ENCODE measurements at places on chromosomes 16 and 17.

GRCh38 chr16:1791256-1791942 is 2.1 kb downstream of the IGFALS start:
- DNase-seq = no peak

DNA sequence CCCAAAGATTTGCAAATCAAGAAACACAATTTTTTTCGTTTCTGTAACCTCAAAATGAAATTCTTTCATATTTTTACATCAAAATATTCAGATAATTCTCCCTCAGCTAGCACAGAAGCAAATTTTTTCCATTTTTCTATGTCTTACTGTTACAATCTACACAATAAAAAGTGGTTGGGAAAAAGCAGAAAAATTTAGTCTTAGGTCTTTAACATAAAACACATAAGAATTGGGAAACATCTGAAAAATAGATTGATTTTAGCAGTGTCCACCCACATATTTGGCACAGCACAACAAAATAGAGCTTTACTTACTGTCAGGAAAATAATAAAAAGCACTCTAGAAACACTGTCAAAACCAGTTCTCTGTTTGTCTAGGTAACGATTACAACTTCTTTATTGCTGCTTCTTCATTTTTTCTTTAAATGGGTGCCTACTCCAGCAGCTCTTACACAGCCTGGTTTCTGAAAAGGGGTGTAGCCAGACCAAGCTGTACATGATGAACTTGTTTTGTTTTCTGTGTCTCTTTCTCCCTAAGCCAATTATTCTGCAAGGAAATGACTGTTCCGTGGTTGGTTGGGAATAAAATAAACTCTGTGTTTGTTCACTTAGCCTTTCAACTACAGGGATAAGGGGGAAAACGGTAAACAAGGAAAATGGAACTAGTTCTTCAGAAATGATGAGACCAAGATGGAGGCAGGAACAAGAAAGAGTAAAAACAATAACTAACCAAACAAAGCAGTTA is at the start of gene ABCA6:
Gene ABCA6, minus strand, starts transcription at position 465 of the 744 bp plus-strand sequence. CDS start 1,192 bp downstream, outside the sequence.
- no peak for DNase-seq

- no peak for DNase-seq
Measured at GRCh38 chr17:79843474-79843815, 4.2 kb upstream of the CBX4 start.

GRCh38 chr17:77824102-77824779 is 134.3 kb upstream of the TNRC6C start:
- DNase-seq = no peak

GRCh38 chr17:14038206-14038605 is 31.1 kb upstream of the COX10 start:
- no peak for DNase-seq

- no peak for DNase-seq
Measured at GRCh38 chr17:66713533-66714042, 121.3 kb upstream of the CACNG5 start.

GRCh38 chr16:8686879-8687278 is 12.5 kb downstream of the ABAT start:
- DNase-seq = no peak

DNA sequence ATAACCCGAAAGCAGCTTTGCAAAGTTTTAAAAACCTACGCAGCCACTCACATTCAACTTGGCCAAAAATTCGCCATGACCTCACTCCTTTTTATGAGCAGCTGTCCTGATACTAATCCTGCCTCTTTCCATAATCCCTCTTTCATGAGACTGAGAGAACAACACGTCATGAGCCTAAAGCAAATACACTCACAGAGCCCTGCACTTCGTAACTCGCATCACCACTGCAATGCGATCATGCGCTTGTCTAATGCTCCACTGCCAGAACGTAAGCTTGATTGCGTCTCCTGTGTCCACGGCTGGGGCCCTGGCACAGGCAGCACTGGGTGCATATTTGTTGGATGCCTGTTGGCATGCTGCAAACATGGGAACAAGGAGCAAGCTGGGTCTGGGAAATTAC is 36.2 kb downstream of the CDRT4 start:
- no peak for DNase-seq

- DNase-seq = no peak
Measured at GRCh38 chr17:77908501-77908900, 50.0 kb upstream of the TNRC6C start.

DNA sequence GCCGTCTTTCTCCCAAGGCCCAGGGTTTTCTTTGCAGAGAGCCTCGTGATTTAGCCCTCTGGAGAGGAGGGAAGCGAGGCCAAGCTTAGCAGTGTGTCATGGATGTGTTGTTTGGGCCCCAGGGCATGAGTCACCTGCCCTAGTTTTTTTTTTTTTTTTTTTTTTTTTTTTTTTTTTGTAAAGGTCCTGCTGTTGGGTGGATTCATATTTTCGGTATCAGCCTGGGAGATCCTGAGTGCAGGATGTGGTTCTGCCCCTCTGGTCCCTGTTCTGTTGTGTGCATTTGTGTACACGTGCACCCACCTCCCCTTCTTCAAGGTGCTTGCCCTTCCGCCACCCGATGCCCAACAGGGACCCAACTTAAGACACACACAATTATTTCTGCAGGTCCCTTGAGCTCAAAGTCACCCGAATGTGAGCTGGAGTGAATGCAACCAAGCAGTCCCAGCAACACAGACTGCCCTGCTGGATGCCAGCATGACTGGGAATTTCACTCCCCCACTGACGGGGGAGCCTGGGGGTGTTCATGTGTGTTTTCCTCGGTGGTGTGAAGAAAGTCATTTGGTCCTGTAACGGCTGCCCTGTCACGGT is 265.8 kb upstream of the TNRC6C start:
- DNase-seq = no peak

DNA sequence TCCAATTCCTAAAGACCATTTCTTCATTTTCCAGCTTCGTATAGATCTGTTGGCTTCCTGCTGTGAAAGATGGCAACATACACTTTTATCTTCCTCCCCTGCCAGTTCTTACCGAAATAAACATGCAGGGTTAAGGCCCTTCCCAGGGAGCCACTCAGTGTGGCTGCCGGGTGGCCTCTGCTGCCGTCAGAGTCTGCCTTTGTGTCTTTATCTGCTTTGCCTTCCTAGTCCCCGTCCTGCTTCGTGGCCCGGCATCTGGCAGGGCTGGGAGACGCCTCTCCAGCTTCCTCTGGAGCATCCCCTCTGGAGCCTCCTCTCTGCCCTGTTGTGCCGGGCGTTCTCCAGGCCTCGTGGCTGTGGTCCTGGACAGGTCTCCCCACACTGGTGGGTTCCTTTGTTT is 30.3 kb upstream of the CAPN15 start:
- no peak for DNase-seq

GRCh38 chr17:62078009-62078408 is 12.9 kb upstream of the MED13 start:
- DNase-seq = no peak

- no peak for DNase-seq
Measured at GRCh38 chr17:50948711-50949110, 82.6 kb upstream of the TOB1 start.

DNA sequence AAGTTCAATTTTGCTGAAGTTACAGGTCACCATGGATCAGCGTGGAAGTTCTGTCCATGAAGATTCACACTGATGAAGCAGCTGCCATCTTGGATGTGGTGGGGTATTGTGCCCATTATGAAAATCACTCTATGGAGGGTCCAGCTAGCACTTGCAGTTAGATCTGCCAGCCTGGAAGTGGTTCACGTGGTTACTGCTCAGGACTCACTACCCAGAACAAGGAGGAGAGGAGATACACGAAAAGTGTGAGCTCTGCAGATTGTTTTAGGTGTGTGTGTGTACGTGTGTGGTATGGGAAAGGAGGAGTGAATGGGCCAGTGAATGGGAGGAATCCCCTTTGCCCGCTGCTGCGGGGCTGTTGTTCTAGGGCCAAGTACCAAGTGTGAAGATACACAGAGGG is 333.4 kb downstream of the MAF start:
- DNase-seq = no peak

DNA sequence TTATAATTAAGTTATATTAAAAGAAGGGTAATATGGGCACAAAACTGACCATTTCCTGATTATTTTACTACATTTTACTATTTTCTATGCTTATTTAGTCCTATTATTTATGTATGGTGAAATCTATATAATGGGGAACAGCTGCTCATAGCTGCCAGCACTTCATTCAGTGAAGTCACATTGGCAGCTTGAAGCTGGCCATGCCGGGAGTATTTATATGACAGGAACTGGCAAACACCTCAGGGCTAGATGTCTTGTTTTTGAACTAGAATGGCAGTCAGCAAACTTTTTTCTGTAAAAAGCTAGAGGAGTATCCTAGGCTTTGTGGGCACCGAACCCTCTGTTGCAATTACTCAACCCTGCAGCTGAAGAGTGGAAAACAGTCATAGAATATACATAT is 104.1 kb downstream of the CDH13 start:
- no peak for DNase-seq

DNA sequence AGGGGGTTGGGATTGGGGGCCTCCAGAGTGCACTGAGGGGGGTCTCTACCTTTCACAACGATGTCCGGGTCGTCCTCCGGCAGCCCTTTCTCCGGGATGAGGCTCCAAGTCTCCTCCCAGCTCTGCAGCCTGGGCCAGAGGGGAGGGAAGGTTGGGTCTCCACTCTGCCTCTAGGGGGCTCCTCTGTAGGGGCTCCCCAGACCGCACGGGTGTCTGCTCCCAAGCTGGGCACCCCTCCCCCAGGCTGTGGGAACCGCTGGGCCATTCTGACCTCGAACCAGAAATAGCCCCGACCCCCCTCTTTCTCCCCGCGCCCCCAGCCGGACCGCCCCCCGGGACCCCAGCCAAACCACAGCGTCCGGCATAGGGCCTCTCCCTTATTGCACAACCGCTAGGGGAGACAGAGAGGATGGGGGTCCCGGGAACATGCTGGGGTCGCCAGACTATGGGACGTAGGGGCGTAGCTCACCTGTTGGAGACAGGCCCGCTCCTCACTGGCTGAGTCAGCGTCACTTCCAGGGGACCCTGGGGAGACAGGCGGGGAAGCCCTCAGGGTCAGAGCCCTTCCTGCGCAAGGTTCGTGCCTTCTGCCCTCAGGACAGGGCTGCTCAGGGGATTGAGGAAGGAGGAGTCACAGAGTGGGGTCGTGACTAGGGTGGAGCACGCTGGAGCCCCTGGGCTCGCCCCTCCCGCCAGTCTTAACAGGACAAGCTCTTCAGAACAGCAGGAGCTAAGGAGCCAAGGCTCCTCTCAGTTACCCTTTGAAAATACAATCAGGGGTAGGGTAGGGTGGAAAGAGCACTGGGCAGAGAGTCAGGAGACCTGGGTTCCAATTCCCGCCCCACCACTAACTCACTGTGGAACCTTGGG is 2.7 kb downstream of the PLEKHH3 start:
- no peak for DNase-seq

DNA sequence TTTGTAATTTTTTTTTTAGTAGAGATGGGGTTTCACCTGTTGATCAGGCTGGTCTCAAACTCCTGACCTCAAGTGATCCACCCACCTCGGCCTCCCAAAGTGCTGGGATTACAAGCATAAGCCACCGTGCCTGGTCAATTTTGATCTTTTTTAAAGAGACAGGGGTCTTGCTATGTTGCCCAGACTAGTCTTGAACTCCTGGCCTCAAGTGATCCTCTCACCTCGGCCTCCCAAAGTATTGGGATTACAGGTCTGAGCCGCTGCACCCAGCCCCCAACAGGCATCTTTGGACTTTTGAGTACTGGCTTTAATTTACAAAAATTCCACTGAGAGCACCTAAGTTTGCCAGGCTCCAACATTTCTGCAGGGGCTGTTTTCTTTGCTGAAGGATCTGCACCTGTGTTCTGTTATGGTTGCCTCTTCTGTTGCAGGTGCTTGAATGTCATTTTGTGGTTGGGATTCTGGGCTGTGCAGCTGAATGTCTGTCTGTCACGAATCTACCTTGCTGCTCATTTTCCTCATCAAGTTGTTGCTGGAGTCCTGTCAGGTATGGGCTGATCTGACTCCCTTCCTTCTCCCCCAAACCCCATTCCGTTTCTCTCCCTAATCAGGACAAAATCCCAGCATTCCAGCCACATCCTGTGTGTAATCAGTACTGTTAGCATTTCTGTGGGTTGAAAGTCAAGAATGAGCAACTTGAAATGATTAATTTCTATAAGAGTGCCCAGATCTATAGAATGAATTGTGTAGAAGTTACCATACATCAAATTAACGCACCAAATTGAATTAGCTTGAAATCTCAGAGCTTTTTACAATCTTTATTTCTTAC is 8.5 kb downstream of the G6PC1 start:
- no peak for DNase-seq

DNA sequence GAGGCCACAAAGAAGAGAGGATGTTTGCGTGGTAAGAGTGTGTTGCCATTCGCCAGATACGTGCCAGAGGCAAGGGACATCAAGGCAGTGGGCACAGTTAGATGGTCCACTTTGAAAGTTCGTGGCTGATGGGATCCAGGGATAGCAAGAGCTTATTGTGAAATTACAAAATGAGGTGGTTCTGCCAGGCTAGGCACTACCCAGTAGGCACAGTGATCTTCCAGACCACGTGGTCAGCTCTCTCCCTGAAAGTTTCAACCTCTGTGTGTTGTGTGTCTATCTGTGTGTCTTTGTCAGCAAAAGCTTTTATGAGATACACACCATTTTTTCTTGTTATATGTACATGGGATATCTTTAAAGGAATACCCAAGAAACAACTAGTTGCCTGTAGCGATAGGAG is 9.5 kb downstream of the SGF29 start:
- no peak for DNase-seq

Data from GM12891 (cell line).